ENCODE measurements at places on chromosomes 7 and 10.

DNA sequence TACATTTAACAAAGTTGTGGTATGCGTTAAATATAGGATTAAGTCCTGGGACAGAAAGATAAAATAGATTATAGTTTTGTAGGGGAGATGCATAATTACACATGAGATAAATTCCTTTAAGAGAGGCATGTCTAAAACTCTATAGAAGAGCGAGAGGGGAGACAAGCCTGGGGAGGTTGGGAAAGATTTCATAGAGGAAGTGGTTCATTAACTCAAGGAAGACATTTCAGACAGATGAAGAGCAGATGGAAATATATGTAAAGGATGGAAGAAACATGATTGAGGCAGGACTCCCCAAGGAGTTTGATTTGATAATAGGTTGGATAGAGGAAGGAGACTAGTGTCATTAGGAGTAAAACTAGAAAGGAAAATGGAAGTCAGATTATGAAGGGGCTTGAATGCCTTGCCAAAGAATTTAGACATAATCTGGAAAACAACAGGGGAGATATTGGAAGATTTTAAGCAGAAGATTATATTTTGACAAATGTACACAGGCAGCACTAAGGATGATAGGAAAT lies 96.1 kb downstream of the PHTF2 start:
- no peak overlapping the region for H3K27ac ChIP-seq
- no peaks in the 10 kb centered on the region for H3K36me3 ChIP-seq
- no peaks in the 10 kb centered on the region for H3K27me3 ChIP-seq
- DNase-seq = no peak
- H3K4me3 ChIP-seq = no peak overlapping the region
- peaks cover 4% of the 10 kb centered on the region for H3K4me1 ChIP-seq

DNA sequence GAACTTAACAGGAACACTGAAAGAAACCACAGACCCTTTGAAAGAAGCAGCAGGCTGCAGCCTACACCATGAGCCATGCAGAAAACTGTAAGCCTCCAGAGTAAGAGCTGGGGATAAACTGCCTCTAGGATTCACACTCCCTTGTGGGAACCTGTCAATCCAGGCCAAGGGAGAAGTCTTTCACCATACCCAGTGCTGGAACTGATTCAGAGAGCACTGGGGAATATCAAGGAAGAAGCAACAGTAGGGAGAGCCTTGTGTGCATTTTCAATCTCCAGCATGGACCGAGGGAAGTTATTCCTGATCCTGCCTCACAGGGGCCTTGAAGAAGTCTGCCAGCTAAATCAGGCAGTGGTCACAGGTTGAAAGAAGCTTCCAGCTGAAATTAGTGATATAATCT lies 282.2 kb downstream of the AGMO start:
- no peaks in the 10 kb centered on the region for H3K4me1 ChIP-seq
- no peaks in the 10 kb centered on the region for H3K27me3 ChIP-seq
- no peak overlapping the region for H3K27ac ChIP-seq
- no peaks in the 10 kb centered on the region for H3K36me3 ChIP-seq
- no peak for DNase-seq

DNA sequence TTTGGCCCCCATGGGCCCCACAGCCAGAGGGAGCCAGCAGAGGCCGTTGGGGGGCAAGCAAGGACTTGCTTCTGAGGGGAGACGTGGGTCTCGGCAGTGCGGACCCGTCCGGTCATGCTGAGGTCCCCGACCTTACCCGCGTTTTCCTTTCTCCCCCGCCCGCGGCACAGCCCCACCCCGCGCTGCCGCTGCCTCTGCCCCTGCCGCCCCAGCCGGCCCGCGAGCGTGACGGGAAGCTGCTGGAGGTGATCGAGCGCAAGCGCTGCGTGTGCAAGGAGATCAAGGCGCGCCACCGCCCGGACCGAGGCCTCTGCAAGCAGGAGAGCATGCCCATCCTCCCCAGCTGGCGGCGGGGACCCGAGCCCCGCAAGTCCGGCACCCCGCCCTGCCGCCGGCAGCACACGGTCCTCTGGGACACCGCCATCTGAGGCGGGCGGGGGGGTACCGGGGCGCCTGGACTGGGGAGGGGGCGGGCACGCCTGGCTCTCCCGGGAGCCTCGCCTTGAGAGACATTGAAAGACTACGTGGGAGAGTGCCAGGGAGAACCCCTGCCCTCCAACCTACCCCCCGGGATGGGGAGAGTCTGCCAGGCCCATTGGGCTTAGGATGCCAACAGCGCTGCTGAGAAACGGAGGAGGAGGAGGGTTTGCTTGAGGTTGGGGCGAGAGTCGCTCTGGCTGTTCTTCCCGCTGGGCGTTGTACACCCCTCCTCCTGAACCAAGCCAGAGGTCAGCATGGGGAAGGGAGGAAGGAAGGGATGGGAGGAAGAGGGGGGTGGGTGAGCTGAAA lies 9.9 kb downstream of the NYAP1 start:
- DNase-seq = no peak
- no peaks in the 10 kb centered on the region for H3K4me1 ChIP-seq
- no peak overlapping the region for H3K4me3 ChIP-seq
- H3K36me3 ChIP-seq = no peaks in the 10 kb centered on the region
- no peaks in the 10 kb centered on the region for H3K27me3 ChIP-seq

GRCh38 chr7:74480861-74481417 lies 27.2 kb downstream of the GTF2IRD1 start:
- H3K4me3 ChIP-seq = no peak overlapping the region
- H3K36me3 ChIP-seq = peaks cover 2% of the 10 kb centered on the region
- peaks cover 68% of the 10 kb centered on the region for H3K4me1 ChIP-seq
- peak overlapping the region; percentile 14 for H3K27ac ChIP-seq

DNA sequence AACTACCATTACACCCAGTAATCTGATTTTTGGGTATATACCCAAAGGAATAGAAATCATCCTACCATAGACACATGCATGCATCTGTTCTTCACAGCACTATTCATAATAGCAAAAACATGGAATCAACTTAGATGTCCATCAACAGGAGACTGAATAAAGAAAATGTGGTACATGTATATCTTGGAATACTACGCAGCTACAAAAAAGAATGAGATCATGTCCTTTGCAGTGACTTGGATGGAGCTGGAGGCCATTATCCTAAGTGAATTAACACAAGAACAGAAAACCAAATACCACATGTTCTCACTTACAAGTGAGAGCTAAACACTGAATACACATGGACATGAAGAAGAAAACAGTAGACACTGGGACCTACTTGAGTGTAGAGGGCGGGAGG lies 254.9 kb downstream of the CACNA2D1 start:
- DNase-seq = no peak
- no peak overlapping the region for H3K27ac ChIP-seq
- no peaks in the 10 kb centered on the region for H3K27me3 ChIP-seq
- no peak overlapping the region for H3K4me3 ChIP-seq
- H3K4me1 ChIP-seq = no peaks in the 10 kb centered on the region

DNA sequence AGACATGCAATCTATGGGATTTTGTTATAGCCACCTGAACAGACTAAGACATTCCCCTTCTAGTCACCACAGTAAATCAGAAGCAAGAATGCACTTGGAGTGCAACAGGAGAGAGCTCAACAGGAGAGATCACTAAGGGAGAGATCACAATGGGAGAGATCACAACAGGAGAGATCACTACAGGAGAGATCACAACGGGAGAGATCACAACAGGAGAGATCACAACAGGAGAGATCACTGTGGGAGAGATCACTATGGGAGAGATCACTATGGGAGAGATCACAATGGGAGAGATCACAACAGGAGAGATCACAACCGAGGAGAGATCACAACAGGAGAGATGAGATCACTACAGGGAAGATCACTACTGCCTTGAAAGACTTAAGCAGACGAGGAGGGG lies 238.5 kb upstream of the PITRM1 start:
- H3K36me3 ChIP-seq = no peaks in the 10 kb centered on the region
- no peaks in the 10 kb centered on the region for H3K27me3 ChIP-seq
- no peaks in the 10 kb centered on the region for H3K4me1 ChIP-seq
- DNase-seq = no peak

GRCh38 chr7:36203071-36203790 lies 50.2 kb downstream of the EEPD1 start:
- no peaks in the 10 kb centered on the region for H3K36me3 ChIP-seq
- H3K27ac ChIP-seq = no peak overlapping the region
- DNase-seq = no peak
- H3K4me3 ChIP-seq = no peak overlapping the region

DNA sequence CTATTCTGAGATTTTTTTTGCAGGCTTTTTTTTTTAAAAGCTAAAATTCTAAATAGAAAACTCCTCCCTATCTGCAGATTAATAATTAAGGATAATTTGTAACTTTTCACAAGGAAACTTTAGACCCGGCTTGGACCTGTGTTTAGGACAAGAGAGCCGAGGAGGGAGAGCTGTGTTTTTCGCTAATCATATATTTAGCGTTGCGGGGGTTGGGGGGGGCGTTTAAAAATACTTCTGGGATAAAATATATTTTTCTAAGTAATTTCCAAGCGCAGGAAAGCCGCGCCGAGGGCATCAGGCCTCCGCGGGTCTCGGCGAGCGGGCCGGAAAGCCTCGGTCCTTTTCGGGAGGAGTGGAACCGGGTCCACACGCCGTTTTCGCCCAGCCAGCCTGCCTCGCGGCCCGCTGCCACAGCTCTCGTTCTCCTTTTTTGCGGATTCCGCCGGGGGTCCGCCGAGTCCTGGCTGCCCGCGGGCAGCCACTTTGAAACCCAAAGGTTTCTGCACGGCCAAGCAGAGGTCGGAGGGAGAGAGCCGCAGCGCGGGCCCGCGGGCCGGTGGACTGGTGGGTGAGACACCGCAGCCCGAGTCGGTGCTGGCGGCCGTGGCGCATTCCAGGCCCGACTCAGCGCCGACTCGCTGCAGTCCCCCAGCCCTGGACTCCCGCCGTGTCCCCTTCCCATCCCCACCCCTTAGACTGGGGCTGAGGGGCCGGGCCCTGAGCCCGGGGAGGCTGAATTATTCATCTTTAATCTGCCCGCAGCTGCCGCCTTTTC lies 2.3 kb downstream of the PAX2 start:
- H3K4me3 ChIP-seq = no peak overlapping the region
- DNase-seq = no peak
- H3K4me1 ChIP-seq = no peaks in the 10 kb centered on the region
- no peaks in the 10 kb centered on the region for H3K36me3 ChIP-seq

DNA sequence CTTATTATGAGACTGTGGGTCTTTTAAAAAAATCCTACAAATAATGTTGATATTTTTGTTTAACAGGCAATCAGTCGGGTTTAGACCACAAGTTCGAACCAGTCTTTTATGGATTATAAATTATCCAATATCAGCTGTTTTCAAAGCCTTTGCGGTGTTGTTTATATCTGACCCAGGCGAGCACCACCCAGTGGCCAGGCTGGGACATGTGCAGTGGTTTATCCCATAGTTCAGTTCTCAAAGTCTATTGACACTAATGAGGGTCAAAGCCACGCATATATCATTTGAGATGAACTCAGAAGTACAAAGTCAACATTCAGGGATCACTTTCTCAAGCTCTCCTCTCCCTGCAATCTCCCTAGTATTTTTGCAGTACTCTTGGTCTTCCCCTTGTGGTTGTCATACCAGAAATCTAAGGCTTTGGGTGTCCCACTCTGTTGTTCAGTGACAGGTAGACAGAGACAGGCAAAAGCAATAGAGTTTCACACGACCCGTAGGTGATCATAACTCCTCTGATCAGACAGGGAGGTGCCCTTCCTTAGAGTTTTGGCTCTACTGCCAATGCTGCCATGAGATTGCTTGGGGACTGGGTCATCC lies 117.4 kb upstream of the POM121L12 start:
- H3K36me3 ChIP-seq = no peaks in the 10 kb centered on the region
- no peaks in the 10 kb centered on the region for H3K27me3 ChIP-seq
- no peaks in the 10 kb centered on the region for H3K4me1 ChIP-seq
- no peak overlapping the region for H3K4me3 ChIP-seq
- H3K27ac ChIP-seq = no peak overlapping the region

DNA sequence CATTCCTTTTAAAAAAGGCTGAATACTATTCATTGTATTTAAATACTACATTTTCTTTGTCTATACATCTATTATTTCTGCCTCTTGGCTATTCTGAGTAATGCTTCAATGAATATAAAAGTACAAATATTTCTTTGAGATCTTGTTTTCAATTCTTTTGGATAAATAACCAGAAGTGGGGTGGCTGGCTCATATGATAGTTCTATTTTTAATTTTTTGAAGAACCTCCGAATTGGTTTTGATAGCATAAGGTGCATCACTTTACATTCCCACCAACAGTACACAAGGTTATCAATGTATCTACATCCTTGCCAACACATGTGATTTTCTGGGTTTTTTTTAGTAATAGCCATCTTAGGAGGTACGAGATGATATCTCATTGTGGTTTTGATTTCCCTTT lies 72.5 kb downstream of the ZNF277 start:
- DNase-seq = no peak
- H3K27me3 ChIP-seq = no peaks in the 10 kb centered on the region
- H3K27ac ChIP-seq = no peak overlapping the region

DNA sequence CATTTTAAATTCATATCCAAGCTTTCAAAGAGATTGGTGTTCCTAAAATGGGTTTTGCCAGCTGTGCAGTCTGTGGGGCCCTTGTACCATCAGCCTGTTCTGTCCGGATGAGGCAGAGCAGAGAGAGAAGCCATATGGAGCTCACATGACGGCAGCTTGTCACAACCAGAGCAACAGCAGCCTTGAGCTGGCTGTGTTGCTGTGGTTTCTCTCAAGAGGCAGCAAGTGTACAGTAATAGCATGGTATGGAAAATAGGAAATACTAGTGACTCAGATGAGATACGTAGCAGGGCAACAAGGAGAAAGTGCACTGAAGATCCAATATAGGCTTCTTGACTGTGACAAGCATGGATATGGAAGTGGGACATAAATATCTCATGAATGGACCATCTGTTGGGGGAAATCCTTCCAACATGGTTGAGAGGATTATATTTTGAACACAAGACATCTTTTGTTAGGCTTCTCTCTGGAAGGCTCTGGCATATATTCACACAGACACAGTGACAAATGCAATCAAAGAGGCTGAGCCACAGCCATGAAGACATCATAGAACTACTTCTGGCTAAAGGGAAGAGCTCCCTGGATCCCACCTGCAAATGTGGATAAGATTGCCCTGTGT lies 251.0 kb upstream of the TAC1 start:
- H3K4me3 ChIP-seq = no peak overlapping the region
- no peak overlapping the region for H3K27ac ChIP-seq
- H3K27me3 ChIP-seq = no peaks in the 10 kb centered on the region
- H3K4me1 ChIP-seq = no peaks in the 10 kb centered on the region
- DNase-seq = no peak
- H3K36me3 ChIP-seq = no peaks in the 10 kb centered on the region

All from SJSA1 (cell line).